ENCODE measurements at places on chromosomes 4 and X. TPM values are rescaled to one million over a fixed set of nuclear protein-coding genes. Genes with fewer than 3 reads are reported as not detected.

Gene RXFP1
- not detected for total RNA-seq

Gene ALB
- total RNA-seq: 0.89 TPM

Gene MEPE
- total RNA-seq: not detected

Gene FAM13A
- total RNA-seq: 12.9 TPM

Gene ARHGEF9
- 63.2 TPM for total RNA-seq

DNA sequence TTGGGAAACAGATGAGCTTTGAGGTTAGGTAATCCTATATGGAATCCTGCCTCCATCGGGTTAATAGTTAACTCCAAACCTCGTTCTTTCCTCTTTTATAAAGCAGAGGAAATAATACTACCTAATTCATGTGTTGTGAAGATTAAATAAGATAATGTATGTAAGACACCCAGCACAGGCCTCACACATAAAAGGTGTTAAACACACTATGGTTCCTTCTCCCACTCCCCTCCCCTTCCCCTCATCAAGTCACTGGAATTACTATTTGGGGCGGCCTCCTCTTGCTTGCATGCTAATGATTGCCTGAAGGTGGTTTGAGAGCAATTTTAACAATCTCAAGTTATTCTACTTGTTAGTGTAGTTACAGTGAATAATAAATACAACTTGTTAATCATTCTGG is 404.4 kb upstream of the RASGEF1B start:
- no peak for DNase-seq

- DNase-seq: no peak
These were observed 9.6 kb upstream of the TMA16 start for GRCh38 chr4:163484906-163485305.

DNA sequence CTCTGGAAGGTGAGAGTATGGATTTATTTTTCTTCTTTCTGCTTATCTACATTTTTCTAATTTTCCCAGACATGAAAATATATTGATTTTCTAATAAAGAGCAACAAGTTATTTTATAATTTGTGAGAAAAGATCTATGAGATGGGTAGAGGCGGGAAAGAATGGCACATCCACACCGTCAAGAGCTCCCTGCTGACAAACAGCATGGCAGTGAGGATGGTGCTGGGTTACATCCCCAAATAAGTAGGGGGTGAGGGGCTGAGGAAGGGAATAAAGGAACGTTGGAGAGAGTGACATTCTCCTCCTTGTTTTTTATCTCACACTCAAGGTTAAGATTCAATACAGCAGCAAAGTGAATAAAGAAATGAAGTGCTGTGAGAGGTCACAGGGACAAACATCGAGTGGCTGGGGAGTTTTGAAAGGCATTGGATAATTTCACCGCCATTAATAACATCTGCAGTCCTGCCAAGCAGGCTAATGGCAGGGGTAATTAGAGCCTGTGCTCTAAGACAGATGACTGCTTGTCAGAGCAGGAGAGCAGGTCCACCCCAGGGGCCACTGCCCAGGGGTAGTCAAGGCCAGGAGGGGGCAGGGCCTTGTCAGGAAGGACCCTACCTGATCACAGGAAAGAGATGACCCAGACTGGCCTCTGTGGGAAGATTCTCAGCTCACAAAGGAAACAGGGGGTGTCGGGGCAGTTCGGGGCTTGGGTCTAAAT is 323.8 kb downstream of the FBXW7 start:
- DNase-seq: no peak

DNA sequence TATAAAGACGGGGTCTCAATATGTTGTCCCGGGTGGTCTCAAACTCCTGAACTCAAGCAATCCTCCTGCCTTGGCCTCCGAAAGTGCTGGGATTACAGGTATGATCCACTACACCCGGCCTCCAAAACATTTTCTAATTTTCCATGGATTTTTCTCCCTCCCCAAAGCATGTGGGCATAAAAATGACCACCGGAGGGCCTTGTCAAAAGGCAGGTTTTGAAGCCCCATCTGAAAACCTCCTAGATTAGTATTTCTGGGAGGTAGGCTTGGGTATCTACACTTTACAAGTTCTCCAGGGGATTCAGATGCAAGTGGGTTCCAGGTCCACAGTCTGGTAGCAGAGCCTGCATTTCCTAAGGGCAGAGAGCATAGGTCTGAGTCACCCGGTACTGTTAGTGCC is 1.4 kb upstream of the GPR173 start:
- no peak for DNase-seq

DNA sequence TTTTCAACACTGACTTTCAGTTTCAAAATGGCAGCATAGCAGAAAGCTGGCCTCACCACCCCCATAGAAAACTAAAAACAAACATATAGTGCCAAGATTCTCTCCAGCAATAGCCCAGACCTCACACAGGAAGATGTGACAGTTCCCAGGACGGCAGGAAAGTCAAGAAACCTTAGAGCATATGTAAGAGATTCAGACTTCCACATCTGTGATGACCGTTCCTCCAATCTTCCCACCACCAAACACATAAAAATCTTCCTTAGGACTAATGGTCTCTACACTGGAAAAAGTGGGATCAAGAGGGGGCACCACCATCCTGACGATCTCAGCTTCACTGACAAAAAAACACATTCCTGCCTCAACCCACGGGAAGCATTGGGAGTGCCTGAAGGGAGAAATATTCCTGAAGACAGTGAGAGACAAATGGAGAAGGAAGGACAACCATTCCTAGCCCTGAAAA is 134.1 kb upstream of the CPXCR1 start:
- DNase-seq: no peak

DNA sequence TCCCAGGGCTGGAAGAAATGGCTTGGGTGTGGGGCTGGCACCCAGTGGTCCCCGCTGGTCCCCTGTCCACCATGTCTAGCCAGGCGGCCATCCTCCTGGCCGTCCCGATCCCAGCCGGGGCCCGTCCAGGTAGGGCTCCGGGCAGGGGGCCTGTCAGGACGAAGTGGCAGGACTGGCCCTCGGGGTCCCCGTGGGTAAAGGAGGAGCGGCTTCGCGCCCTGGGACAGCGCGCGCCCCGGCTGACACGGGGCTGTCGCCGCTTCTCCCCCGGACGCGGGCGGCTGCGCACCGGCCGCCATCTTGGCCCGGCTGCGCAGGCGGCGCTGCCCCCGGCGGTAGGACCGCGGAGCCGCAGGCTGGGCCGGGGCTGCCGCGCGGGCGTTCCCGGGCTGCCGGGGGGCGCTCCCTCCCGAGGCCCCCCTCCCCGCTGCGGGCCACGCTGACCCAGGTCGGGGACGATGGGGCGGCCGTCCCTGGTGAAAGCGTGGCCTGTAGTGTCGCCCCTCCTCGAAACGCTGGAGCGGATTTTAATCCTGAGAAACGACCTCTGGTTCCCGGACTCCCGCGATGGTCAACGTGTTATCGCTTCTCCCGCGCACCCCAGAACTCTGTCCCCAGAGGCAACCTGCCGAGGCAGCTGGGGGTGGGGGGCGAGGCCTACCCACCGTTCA is 60.4 kb upstream of the BCOR start:
- no peak for DNase-seq

GRCh38 chr4:147799986-147800555 is 68.2 kb downstream of the ARHGAP10 start:
- DNase-seq: no peak

GRCh38 chrX:12700745-12701144 is 90.5 kb upstream of the PRPS2 start:
- no peak for DNase-seq

Measured in heart right ventricle (tissue), 16 donors.